ENCODE measurements at places on chromosomes 7 and 10.

- DNase-seq = no peak
Observed at GRCh38 chr7:81206217-81206616, 287.4 kb upstream of the SEMA3C start.

DNA sequence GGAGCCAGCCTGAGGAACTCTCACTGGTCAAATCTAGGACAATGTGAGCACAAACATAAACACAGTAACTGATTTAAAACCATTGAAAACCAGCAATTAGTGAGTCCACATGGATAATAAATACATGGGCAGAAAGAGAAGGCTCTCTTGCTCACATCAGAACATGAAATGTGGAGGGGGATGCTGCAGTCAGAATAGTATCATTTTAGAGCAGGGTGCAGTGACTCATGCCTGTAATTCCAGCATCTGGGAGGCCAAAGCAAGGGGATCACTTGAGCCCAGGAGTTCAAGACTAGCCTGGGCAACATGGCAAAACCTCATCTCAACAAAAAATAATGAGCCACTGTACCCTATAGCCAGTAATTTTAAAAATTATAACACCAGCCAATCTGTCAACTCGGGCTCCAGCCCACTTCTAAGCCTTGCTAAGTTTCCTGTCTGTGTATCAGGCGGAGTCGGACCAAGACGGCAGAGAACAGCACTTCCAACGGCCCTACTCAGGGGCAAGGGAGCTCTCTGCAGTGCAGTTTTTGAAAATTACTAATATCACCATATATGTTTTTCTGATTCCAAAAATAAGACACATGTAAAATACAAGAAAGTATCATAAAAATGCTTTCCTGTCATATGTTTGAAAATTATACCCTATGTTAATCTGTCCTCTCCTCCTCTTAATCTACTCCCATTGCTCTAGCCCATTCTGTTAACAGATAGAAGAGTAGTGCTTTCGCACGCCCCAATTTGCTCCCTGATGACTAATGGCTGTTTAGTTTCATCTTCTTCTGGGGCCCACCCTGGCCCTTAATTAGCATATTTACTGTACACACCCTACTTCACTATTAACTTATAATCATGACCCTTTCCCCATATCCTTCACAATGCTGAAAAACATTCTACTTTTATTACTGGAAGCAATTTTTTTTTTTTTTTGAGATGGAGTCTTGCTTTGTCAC lies 17.1 kb downstream of the URGCP start:
- no peak for DNase-seq

- DNase-seq = no peak
Observed at GRCh38 chr7:32092346-32092745, 22.1 kb upstream of the PDE1C start.

DNA sequence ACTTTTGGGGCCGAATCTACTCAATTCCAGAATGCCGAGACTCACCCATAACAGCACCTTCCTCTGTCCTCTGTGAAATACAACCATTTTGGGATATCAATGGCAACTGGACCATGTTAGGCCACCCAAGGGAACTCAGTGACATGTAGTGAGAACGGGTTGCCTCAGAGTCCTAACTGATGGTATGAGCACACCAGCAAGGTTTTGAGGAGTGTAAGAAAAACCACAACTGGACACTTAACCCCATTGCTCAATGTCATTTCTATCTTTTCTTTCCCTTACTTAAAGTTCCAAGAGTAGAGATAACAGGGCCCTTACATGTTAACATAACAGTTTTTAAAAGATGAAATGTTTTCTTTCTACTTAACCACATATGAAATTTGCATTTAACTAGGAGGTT lies 67.1 kb downstream of the TNS3 start:
- DNase-seq = no peak

GRCh38 chr7:90212149-90212495 lies 582 bp downstream of the STEAP2 start:
- no peak for DNase-seq

Measured in skeletal muscle cell (primary cell).